ENCODE measurements at places on chromosomes 11 and 22.

DNA sequence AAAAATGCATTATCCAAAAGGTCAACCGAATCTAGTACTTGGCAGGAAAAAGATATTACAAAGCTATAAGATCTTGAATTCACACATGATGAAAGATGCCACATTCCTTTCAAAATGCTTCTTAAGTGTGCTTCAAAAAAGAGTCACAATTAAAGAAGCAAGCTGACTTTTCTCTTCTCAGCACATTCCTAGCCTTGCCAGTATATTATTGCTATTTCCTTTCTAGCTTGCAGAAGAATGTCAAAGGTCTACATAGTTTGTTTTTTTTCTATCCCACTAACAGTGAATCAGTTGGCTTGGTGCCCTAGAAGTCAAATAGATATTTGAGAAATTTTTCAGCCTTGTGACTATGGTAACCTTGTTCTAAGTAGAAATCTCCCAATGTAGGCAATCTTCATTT lies 56.8 kb downstream of the GUCY1A2 start:
- DNase-seq: no peak

GRCh38 chr11:23569134-23569533 lies 708.9 kb upstream of the CCDC179 start:
- DNase-seq: no peak

- DNase-seq: no peak
These were observed 77.8 kb downstream of the BCR start for GRCh38 chr22:23257889-23258825.

DNA sequence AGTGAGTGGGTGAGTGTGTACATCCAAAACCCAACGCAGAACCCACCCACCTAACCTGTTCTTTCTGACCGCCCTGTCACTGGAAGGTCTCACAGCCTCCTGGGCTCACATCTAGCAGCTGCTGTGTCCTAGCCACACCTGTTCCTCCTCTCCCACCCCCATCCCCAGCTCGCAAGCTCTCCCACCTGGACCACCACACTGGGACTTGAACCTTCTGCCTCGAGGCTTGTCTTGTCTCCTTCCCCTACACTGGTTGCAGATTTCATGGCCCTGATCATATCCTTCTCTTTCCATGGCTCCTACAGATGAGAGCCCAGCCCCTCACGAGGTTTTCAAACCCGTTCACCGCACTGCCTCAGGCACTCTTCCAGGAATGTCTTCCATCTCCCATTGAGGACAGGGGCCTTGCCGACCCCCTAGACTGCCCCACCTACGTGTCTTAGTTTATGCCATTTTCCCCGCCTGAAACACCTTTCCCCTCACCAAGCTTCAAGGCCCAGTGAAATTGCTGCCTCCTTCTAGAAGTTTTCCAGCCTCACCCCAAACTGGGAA lies 6.7 kb downstream of the IFITM10 start:
- DNase-seq: no peak

- DNase-seq: peak; percentile 27
These were observed 539 bp downstream of the EIF4ENIF1 start for GRCh38 chr22:31488988-31489617.

DNA sequence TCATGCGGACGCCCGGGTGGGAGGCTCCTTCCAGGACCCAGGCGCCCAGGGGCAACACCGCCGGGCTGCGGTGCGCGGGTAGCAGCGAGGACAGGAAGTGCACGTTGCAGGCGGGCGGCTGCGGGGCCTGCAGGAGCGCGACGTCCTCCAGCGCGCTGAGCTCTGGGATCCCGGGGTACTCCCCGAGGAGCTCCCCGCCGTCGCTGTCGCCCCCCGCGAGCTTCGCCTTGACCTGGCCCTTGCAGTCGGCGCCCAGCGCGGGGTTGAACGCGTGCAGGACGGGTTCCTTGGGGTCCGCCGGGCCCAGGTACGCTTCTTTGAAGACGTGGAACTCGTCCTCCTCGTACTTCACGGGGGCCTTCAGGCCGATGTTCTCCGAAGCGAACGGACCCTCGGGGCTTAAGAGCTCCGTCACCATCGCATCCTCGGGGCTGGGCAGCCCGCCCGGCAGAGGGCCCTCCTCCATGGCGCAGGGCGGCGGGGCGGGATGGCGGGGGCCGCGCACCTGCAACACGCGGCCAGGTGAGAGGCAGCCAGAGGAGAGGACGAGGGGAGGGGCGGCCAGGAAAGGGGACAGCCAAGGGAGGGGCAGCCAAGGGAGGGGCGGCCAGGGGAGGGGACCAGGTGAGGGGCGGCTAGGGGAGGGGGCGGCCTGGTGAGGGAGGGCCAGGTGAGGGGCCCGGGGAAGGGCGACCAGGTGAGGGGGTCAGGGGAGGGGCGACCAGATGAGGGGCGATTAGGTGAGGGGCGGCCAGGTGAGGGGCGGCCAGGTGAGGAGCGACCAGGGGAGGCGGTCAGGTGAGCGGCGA lies 921 bp downstream of the TESMIN start:
- DNase-seq: peak; percentile 23

- no peak for DNase-seq
These were observed 103.3 kb downstream of the PDE3B start for GRCh38 chr11:14746857-14747395.

DNA sequence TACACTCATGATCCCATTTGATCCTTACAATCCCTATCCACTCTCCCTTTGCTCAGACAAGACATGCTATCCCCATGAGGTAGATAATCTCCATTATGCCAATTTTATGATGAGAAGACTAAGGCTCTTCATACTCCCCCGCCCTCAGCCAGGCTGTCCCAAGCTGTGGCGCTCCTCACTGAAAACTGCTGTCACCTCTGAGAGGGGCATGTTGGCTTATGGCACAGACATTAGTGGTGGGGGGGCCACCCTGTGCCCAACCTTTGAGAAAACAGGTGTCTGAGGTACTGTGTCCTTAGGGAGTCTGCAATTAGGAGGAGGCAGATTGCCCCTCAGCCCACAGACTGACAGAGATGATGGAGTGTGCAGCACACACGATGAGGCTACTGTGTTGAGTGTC lies 2.4 kb downstream of the DDTL start:
- no peak for DNase-seq

- no peak for DNase-seq
These were observed 2.9 kb upstream of the SMIM38 start for GRCh38 chr11:69152733-69153421.

DNA sequence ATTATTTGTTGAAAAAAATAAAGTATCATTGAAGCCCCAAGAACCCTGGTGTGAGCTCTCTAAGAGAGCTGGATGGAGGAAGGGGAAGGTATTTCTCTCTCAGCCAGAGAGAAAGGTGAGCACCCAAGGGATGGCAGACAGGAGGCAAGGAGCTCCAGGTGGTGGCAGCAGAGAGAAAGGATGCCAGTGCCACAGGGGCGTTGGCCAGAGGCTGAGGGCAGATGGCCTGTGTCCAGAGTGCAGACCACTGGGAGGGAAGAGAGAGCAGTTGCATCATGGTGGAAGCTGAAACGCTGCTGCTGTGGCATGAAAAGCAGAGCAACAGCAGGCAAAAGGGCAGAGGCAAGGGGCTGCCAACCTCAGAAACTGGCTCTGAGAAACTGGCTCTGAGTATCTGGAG lies 8.5 kb downstream of the SPON1 start:
- DNase-seq: no peak

- no peak for DNase-seq
These were observed 262.7 kb downstream of the ETS1 start for GRCh38 chr11:128324531-128325141.

- no peak for DNase-seq
These were observed 12.2 kb downstream of the MPPED2 start for GRCh38 chr11:30573951-30574350.

- DNase-seq: no peak
These were observed 403.4 kb upstream of the B3GAT1 start for GRCh38 chr11:134815404-134815803.

DNA sequence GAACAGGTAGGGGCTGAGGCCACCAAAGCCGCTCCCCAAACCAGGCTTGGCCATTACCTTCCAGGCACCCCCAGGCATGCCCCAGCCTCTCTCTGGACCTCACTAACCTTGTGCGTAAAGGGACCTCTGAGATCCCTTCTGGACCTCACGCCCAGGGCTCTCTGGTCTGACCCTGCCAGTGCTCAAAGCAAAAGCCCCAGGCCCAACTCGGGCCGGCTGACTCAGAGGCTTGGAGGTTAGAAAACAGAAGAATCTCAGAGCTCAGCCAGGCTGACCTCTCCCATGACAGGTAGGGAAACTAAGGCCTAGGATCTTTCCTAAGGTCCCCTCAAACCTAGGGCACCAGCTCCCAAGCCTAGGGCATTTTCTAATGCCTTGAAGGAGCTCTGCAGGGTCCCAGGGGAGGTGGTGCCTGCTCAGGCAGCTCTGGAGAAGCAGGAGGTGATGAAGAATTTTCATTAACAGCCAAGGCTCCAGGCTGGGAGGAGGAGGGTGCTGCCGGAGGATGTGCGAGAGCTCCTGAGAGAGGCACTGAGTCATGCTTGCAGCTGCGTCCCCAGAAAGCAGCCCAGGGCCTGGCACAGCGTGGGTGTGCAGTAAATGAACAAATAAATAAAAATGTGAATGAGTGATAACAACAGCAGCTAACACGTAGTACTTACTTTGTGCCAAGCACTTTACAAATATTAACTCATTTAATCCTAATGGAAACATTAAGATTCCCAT lies 25.6 kb downstream of the ARRB1 start:
- DNase-seq: no peak

DNA sequence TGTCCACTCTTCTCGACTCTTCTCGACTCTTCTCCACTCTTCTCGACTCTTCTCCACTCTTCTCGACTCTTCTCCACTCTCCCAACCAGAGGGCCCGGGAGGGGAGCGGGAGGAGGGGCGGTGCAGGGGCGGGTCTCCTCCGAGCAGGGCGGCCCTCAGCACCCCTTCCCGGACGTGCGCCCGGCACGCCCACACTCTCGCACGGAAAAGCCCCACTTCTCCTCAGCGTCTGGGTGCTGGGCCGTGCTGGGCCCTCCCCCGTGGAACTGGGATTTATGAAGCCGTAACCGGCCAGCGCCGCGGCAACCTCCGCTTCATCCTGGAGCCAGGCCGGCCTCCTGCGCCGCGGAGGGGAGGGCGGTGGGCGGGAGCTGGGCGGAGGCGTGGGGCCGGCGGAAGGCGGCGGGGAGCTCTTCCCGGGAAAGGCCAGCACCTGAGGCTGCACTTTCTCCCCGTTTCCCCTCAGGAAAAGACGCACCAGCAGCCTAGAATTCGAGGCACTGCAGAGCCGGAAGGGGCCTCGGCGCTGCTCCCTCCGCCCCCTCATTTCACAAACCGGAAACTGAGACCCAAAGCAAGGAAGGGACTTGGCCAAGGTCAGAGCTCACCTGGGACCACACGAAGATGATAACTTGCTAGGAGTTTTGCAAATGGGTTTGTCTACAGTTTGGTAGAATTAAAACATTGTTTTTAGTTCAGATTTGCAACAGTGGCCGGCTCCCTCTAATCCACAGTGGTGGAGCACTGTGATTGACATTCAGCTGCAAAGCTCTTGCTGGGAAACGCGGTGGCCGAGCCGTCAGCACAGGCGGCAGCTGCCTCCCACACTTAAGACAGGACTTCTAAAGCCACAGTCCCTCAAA lies 31.6 kb upstream of the JAM3 start:
- DNase-seq: no peak

GRCh38 chr22:36218648-36219193 lies 17.1 kb upstream of the APOL4 start:
- DNase-seq: no peak

DNA sequence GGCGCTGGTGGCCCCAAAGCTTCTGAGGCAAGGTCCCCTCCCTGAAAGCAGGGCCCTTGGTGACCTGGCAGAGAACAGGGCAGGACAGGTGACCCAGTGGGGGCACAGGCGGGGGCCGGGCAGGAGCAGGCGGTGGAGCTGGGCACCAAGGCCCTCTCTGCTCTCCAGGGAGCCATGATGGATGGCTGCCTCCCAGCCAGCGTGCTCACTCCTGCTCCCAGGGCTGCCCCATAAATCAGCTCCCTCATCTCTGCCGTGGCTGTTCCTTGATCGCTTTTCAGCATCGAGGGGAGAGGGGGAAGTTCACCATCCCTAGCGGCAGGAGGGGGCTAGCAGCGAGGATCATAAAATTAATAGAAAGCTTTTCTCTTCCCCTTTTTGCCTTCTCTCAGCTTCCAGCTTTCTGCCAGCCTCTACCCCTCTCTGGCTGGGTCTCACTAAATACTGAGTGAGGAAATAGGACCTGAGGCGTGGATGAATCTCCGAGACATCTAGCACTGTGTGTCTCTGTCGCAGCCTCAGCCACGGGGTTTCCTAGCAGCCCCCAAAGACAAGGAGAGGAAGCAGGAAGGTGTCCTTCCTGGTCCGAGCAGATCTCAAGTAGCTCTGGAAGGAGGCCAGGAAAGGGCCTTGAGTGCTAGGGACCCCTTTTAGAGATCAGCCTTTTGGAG lies 22.2 kb upstream of the ELFN2 start:
- no peak for DNase-seq

GRCh38 chr22:29838599-29838956 lies 504 bp upstream of the ASCC2 start:
- no peak for DNase-seq

GRCh38 chr11:3809624-3809928 lies 1.2 kb downstream of the PGAP2 start:
- no peak for DNase-seq

GRCh38 chr22:25598609-25599008 lies 34.1 kb downstream of the GRK3 start:
- no peak for DNase-seq

DNA sequence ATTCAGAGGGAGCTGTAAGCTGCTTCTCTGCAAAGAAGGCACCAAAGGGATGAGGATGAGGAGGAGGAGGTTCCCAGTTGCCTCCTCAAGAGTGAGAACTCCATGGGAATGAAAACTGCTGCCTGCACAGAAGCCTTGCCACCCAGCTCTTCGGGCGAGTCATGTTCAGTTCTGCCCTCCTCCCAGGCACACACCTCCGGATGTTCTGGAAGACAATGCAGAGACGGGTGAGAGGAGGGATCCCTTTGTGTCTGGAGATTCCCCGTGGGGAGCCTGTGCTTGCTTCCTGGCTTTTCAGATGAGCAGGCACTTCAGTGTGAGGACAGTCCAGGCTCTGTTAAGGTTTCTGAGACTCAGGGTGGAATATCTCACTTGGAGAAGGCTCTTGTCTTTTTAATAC lies 295.6 kb downstream of the DDX10 start:
- DNase-seq: no peak

GRCh38 chr11:111476956-111477355 lies 35.2 kb downstream of the BTG4 start:
- no peak for DNase-seq

DNA sequence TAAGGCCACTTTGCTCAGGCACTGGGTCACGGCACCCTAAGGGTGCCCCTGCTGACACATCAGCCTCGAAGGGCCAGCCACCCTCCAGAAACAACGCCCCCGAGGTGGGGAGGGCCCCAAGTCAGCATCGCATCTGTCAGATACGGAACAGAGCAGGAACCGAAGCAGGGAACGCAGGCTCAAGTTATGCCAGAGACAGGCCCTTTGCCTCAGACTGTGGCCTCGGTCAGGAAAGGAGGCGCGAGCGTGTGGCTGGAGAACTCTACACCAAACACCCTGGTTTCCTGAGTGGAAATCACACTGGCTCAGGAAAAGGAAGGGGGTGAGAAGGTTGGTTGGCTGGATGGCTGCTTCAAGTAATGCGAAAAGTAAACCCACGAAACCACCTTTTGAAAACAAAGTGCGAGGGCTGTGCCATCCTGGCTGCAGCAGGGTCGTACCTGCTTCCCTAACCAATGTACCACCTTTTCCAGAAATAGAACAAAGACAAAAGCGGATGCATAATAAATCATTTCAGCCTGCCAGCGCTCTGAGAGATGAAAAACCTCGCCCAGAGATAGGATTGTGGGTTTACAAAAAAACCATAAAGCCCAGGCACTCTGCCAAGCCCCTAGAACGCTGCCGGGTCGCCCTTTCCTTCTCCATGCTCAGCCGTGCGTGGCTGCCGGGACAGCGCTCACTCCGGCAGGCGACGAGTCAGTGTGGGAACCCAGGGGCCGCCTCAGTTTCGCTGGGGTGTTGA lies 38.6 kb downstream of the TRMU start:
- DNase-seq: no peak
